ENCODE measurements at places on chromosomes 12 and 14.

DNA sequence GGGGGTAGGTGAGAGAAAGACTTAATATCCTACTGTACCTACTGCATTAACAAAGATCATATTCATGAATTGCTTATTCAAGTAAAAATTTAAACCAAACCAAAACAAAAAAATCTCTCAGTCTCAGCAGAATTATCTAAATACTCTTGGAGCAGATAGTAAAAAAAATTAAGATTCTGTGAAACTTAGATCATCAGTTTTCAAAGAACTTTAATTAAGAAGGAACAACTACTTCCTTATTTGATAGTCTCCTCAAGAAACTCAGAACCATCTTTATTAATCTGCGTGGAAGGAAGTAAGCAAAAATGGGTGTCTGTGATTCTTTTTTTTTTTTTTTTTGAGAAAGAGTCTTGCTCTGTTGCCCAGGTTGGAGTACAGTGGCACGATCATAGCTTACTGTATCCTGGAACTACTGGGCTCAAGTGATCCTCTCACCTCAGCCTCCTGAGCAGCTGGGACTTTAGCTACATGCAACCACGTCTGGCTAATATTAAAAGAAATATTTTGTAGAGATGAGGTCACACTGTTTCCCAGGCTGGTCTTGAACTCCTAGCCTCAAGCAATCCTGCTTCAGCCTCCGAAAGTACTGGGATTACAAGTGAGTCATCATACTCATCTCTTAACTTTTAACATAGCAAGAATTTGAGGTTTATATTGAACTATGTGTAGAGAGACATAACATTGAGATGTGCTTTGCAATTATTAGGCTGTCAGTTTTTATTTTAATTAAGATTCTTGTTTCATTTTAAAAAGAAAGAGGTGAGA, 37.4 kb downstream of the GAS2L3 start:
- DNase-seq: no peak

DNA sequence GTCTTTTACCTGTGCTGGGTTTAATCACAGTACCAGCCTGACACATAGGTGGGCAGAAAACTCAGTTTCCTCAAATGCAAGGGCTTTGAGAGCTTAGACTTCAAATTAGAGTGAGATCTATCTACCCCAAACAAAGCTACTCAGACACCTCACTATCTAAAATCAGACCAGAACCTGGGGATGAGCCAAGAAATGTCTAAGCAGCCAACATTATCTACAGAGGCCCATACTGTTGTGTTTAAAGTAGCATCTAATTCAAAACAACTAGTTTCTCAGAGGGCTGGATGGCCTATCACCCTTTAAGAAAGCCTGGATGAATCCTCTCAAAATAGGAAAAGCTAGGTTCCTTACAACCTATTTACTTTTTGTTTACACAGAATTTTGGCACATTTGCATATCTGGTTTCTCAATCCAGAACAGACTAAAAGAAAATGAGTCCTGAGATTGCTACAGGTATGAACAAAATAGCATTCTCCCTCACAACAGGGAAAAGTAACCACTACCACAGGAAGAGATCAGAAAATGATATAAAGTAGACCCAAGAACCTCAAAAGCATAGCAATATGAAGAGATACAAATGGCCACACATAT, 142.4 kb downstream of the ZFP36L1 start:
- DNase-seq: no peak

- peak; percentile 27 for DNase-seq
Observed at GRCh38 chr12:109743076-109743910, 29.7 kb downstream of the FAM222A start.

GRCh38 chr12:131831635-131832041, 3.4 kb downstream of the MMP17 start:
- DNase-seq: no peak

DNA sequence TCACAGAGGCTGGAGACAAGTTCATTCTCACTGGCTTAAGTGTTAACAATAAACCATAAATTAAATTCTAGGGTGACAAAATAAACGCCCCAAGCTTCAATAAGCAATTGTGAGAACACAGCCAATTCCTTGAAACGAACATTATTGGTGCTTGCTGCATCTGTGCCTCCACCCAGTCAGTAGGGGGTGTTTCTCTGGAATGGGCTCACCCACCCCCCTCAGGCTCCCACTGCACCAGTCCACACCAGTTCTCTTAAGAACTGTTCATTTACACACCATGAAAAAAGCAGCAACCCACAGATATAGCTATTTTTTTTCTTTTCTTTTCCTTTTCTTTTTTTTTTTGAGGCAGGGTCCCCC, 34.7 kb downstream of the CDC42BPB start:
- no peak for DNase-seq

Data from BE2C (cell line).